Activated T-cell treated with anti-CD3 and anti-CD28 coated beads for 24 hours (primary cell): ENCODE measurements at places on chromosomes 11 and 22.

- no peak for DNase-seq
Observed at GRCh38 chr11:30244265-30244664, 13.5 kb downstream of the FSHB start.

GRCh38 chr11:9020916-9021315 lies 17.1 kb upstream of the NRIP3 start:
- DNase-seq: no peak

- no peak for DNase-seq
Observed at GRCh38 chr22:42347281-42347824, 76.9 kb upstream of the TCF20 start.

- DNase-seq: no peak
Observed at GRCh38 chr11:20125927-20126326, 34.3 kb downstream of the DBX1 start.

DNA sequence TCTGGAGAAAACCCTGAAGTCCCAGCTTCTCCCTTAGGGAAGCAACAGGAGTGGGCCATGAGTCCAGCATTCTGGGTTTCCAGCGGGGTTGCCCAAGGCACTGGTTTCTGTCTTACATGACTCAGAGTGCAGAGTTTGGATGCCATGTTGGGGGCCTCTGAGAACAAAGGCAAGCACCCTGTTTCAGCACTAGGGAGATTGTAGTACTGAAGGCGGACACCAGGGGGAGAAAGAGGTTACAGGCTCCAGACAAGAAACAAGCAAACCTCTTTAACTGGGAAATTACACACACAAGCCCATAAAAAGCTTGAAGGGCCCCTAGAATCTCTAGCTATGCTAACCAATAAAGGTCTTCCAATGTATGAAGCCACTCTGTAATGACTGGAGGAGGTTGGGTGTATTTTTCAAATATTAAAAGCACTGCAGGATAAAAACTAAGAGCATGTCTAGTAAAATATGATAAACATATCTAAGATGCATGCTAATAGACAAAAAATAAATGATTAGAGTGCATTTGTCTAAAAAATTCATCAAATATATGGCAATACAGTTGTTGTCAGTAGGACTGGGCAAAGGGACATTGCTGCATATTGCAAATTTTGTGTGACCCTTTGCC lies 7.1 kb downstream of the MS4A6E start:
- peak; percentile 58 for DNase-seq

DNA sequence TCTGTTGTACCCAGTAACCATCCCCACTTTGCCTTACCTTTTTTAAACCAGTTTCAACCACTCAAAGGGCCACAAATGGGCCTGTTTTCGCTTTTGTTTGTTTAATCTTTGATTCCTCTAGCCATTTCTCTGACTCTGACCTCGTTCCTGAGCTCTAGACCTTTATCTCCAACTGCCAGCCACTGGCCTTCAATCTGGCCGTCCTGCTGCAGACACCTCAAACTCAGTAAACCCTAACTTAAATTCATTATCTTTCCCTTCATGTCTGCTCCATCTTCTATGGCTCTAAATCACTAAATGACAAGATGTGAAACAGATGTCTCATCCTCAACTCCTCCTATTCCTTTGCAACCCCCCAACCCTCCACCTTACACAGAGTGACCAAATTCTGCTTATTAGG lies 1.3 kb upstream of the GDPD4 start:
- DNase-seq: no peak

DNA sequence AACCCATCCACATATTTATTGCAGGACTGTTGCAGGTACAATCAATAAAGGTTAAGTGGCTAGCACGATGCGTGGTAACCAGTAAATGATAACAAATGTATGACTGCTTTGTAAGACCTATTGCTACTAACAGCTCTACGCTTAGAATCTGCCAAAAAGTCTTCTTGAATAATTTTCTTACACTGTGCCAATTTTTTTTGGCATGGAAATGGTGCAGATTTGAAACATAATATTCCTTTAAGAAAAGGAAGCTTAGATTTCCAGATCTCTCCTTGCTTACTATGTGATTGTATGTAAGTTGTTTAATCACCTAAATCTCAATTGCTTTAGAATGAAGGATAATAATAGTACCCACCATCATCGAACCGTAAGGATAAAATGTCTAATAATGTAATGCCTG lies 192.0 kb downstream of the LRRC4C start:
- DNase-seq: no peak

DNA sequence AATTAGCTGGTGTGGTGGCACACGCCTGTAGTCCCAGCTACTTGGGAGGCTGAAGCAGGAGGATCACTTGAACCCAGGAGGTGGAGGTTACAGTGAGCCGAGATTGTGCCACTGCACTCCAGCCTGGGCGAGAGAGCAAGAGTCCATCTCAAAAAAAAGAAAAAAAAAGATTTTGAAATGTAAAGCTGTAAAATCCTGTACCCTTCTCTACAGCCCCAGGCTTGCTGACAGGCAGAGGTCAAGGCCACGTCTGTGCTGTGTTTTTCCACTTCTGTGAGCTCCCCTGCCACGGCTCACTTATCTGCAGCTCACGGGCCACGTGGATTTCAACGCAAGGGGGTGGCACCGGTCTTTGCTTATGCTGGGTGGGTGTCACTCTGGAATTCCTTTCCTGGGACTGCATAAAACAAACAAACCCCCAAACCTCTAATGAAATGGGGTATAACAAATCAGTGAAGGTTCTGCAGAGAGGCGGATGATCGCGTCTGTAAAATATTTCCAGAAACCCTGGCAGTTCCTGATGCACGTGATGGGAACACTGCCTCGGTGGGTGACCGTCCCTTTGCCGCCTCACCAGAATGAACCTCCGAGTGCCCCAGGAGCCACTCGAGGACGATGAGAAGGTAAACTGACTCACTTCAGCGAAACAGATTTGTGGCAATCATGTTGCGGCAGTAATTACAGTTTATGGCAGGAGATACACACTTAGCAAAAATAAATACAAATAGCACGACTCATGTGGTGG lies 44.0 kb upstream of the ATXN10 start:
- no peak for DNase-seq

GRCh38 chr22:32499666-32500065 lies 25.1 kb downstream of the FBXO7 start:
- no peak for DNase-seq

DNA sequence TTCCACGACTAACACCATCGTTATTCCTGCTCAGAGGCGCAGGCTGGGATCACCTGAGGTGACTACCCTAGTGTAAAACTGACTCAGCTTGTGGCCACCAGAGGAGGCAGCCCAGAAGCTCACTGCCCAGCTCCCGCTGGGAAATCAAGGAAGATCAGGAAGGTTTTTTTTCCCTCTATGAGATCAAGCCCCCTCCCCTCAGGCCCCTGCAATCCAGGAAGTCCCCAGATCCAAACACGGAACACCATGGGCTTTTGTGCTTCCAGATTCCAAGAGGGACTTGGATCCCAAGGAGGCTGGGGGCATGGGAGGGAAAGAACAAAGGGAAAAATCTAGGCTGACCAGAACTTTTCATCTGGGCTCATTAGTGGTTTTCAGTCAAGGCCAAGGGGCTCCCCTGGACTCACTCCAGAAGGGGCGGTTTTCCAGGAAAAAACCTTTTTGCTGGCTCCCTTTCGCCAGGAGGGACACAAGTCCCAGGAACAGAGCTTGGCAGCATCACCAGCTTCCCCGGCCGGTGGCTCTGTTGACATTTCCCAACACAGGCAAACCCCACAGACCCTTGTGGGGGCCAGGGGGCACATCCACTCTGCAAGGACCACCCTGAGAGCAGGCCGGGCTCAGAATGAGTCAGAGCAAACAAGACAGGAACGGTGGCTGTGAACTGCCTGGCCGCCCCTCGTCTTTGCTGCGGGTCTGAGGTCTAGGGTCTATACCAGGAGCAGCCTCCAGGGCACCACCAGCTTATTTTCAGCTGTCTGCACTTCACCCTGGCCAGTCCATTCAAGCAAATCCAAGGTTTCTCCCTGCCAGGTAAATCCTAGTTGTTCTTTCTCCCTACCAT lies 36.8 kb downstream of the MYH9 start:
- DNase-seq: no peak

- DNase-seq: no peak
Observed at GRCh38 chr22:47601666-47602065, 839.2 kb downstream of the TBC1D22A start.

GRCh38 chr11:124069429-124070401 lies 28.6 kb upstream of the OR10G7 start:
- no peak for DNase-seq

- peak; percentile 34 for DNase-seq
Observed at GRCh38 chr22:25062386-25063085, 110.0 kb downstream of the KIAA1671 start.

- no peak for DNase-seq
Observed at GRCh38 chr11:115672999-115673411, 168.8 kb upstream of the CADM1 start.

GRCh38 chr22:32887324-32887980 lies 85.9 kb downstream of the TIMP3 start:
- DNase-seq: no peak

GRCh38 chr22:44776605-44777363 lies 24.4 kb downstream of the ARHGAP8 start:
- no peak for DNase-seq

DNA sequence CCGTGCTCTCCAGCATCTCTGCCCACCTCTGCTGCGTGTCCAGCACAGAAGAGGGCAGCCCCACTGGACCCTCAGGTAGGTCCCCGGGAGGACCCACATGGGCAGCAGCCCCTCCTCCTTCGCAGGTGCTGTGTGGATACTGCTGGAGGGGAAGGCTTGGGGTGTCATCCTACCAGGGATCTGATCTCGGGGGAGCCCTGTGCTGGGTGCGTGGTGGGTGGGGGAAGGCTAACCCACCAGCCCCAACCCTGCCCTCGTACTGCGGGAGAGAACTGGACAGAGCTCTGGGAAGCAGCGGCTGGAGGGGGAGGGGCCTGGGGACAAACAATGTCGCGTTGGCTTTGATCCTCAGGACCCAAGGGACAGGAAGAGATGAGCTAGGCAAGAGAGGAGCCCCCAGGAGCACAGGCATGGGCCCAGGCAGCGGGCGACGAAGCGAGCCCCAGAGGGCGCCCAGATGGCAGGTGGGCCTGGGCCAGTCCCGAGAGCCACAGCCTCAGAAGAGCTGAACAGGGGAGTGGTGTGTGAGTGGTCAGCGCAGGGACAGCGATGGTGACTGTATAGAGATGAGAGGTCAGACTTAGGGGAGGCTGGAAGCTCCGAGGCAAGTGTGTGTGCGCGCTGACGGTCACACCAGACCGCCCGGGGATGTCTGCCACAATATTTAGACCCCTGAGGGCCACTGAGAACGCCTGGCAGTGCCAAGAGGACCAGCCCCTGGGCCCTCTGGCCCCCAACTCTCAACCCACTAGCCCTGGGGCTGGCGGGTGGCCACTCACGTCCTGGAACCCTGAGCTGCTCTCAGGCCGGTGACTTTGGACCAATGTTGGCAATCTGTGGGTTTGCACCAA lies 1.4 kb upstream of the PIM3 start:
- DNase-seq: no peak

- no peak for DNase-seq
Observed at GRCh38 chr11:3086671-3087150, 29.5 kb upstream of the CARS1 start.

DNA sequence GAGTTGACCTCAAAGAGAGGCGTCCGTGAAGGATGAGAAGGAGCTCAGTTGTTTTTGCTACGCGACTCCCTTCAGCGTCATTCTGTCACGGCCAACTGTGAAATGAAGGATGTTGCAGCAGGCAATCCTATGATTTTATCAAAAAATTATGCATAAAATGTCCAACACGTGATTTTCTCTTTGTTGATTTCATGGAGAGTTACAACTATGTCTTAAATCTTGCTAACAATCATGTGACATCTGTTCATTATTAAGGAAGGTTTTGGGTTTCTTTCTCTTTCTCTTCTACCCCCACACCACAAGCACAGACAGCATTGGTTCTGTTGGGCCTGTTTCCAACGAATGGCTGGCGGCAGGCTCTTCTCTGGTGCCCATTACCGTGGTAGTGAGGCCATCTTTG lies 3.7 kb downstream of the KRTAP5-4 start:
- no peak for DNase-seq

- no peak for DNase-seq
Observed at GRCh38 chr11:61295596-61295926, 445 bp upstream of the VWCE start.

GRCh38 chr11:129391821-129392220 lies 16.2 kb downstream of the BARX2 start:
- no peak for DNase-seq

DNA sequence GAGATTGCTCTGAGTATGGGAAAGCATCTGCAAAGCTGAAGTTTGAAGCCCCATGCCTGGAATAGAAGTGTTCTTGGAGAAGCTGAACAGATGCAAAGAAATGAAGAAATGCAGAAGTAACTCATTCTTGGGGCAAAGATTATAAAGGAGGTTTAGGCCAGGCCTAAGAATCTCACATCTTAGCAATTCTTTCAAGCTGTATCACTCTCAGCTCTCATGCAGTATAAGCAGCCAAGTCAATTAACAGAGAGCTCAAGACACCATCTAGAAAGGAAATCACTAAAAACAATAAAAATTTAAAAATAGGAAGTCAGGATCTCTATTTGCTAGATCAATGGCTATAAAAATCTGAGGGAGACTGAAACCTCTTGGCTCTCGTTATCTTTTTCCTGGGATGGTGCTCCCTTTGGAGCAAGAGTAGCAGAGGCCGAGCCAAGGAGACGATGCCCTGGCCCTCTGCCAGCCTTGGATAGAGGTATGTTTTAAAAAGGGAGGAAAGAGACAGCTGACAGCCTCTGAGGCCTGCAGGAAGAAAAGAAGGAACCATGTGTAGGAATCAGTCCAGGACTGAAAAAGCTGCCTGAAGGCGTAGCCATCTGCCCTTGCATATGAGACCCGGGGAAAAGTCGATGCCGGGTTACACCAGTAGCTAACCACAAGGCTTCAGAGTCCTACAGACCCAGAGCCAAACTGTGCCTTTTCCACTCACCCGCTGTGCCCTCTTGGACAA lies 229.8 kb downstream of the BLID start:
- no peak for DNase-seq

GRCh38 chr11:3783611-3784010 lies 13.7 kb downstream of the NUP98 start:
- no peak for DNase-seq

DNA sequence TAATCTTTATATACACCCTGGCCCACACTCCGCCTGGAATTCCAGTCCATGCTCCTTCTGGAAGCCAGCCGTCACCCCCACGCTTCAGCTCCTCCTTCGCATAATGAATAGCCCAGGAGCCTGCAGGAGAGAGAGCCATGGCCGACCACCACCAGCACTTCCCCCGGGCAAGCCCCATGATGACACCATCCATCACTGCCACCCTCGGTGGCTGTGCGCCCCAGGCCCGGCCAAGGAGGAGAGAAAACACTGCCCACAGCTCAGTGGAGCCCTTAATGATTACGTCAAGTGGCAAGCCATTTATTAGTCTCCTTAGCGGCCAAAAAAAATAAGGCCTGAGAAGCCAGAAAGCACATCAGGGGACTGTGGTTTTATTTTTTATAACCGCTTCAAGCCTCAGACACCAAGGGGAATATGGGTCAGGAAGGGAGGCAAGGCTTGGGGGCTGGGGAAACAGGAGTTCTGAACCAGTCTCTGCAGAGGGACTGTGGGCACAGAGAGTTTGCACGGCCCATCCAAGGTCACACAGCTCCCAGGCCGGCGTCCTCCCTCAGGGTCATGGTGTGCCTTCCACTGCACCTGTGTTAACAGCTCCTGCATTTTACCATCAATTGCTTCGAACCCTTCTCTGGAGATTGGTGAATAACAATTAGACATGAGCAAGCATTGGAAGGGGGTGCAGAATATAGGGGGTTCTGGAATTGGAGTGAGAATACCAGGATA lies 134.3 kb downstream of the MN1 start:
- DNase-seq: no peak

- DNase-seq: no peak
Observed at GRCh38 chr11:64041846-64042245, 6.1 kb downstream of the FLRT1 start.

GRCh38 chr11:43573873-43574272 lies 106.7 kb upstream of the HSD17B12 start:
- no peak for DNase-seq
